ENCODE measurements at places on chromosomes 2 and 18. TPM values are rescaled to one million over a fixed set of nuclear protein-coding genes. Genes with fewer than 3 reads are reported as not detected.

ASB18 gene
- total RNA-seq, result not detected

- DNase-seq, result peak; percentile 88
These were observed 791 bp upstream of the CYRIA start for GRCh38 chr2:16666449-16666801.

DNA sequence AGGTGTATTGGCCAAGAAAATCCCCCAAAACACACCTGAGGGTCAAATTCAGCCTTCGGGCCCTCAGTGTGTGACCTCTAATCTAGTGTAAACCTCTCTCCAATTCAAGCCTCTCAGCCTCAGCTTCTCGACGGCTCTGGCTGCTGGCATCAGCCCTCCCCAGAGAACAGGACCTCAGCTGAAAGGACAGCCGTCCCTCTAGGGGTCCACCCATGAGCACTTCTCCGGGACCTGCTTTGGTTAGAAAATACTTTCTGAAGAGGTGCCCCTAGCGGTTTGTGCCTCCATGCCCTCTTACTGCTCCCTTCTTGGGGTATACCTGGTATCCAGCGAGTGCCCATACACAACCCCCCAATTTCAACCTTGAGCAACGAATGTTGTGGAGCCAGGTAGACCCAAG, 48.8 kb downstream of the INHBB start:
- no peak for DNase-seq

DNA sequence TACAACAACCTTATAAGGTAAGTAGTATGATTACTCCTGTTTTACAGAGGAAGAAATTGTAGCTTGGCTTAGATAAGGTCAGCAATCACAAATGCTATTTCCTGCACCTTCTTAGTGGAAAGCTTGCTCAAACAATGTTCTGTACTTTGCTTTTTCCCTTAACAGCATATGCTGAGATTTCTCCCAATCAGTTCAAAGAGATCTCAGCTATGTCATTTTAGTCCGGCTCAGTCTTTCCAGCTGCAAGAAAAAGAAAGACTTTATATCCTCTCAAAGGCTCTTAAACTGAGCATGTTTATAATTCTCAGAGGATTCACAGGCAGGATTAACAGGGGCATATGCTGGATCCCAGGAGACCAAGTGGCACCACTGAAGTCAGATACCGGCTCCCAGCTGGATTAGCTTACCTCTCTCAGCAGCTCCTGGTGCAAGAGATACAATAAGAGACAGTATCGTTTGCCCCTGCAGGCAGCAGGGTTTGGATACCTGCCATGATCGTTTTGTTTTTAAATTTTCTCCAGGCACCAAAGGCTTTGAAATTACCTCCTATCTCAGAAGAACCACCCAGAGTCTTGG, 29.5 kb downstream of the KIAA2012 start:
- DNase-seq, result no peak

GRCh38 chr18:12586956-12587355, 71.0 kb downstream of the SPIRE1 start:
- no peak for DNase-seq

DNA sequence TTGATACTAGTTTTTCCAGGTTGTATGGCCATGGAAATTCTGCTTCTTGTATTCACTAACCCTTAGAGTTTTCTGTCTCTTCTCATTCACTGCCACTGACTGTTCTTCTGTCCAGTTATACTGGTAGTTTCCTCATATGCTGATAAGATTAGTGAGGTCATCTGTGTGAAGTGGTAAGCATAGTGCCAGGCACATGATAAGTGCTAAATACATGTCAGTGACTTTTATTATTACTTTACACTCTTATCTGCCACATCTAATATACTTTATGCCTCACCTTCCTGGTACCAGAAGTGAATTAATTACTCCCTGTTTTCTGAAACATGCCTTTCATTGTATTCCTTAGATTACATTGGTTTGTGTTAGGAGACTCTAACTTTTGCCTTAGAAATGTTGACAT, 91.3 kb downstream of the NBEAL1 start:
- DNase-seq, result peak; percentile 39

- DNase-seq, result no peak
These were observed 202.3 kb downstream of the KCNH7 start for GRCh38 chr2:162636206-162636728.
